ENCODE measurements at places on chromosomes 5 and 9. TPM values are rescaled to one million over a fixed set of nuclear protein-coding genes. Genes with fewer than 3 reads are reported as not detected.

Gene ARHGEF37
- total RNA-seq, result 1.0 TPM

Gene PRR16
- 0.25 TPM for total RNA-seq

Gene OR1Q1
- total RNA-seq, result not detected

Gene RNF183
- total RNA-seq, result not detected

- DNase-seq, result no peak
Measured at GRCh38 chr9:110041452-110041851, 166.5 kb downstream of the C9orf152 start.

- DNase-seq, result no peak
Measured at GRCh38 chr5:22344000-22344399, 509.1 kb downstream of the CDH12 start.

GRCh38 chr5:111758284-111758628, 1.3 kb upstream of the NREP start:
- no peak for DNase-seq

- no peak for DNase-seq
Measured at GRCh38 chr9:122126331-122127261, 33.0 kb downstream of the NDUFA8 start.
